ENCODE measurements at places on chromosomes 6 and 20.
A peak's percentile ranks its signal among the peaks of the same experiment; 100 is the strongest.

DNA sequence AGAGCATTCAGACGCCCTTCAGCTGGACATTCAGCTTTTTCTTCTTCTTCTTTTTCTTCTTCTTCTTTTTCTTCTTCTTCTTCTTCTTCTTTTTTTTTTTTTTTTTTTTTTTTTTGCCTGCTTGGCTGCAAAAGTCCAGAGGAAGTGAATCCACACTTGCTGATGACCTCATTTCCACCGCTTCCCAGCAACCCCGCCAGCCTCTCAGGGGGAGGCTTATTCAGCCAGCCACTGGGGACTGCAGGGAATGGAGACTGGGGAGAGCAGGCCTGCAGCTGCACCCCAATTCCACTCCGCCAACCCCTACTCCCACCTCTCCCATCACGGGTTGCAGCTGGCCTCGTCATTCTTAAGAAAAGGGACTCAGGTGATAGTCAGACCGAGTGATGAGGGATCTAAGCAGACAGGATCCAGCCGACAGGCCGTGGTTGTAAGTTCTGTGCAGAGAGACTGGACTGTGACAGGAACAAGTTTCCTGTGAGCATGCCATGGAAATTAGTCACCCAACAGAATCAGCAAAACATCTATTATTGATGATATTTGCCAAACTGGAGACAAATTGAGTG lies 59.0 kb upstream of the QKI start:
- DNase-seq, result peak; percentile 91

DNA sequence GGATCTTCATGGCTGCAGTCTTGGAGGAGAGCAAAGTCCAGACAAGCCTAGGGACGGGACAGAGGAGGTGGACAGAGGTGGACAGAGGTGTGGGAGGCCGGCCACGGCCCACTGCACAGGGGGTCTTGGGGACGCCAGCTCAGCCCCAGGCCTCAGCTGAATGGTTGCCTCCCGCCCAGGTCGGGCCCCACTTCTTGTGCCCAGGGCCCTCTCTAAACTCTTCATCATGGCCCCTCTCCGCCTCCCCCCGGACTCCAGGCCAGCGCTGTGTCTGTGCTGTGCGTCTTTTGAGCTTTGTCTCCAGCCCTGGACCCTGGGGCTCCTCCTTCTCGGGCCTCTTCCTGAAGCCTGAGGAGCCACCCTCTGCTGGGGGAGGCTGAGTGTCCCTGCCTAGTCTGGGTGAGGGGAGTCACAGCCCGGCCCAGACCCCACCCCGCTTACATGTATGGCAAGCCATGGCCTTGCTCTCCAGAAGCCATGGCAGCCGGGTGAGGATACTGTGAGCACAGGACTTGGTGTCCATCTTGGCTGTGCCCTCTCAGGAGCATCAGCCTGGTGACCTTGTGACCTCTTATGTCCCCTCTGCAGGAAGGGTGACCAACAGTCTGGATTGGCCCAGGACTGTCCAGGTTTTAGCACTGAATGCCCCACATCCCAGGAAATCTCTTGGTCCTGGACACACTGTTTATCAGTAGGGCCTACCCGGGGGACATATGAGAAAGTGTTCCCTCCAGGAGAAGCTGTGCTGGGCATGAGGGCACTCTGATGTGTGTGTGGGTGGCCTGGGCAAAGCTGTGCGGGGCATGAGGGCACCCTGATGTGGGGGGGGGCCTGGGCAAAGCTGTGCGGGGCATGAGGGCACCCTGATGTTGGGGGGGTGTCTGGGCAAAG lies 9.4 kb upstream of the NPBWR2 start:
- no peak for DNase-seq

DNA sequence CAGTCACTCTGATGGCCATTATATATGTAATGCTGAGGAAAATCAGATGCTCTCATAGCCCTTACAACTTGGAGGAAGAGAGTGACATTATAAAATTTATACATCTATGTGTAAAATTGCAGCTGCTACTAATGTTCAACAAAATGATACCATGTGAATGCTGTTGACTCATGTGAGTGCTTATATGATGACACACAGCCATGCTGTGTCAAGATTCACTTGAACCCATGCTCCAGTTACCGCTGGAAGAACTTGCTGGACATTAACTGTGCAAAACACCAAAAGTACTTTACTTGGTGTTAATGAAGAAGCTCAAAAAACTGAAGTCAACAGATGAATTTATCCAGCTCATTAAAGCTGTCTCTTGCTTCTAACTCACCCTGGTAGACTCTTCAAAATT lies 318.9 kb upstream of the PLCB4 start:
- no peak for DNase-seq

- DNase-seq, result no peak
Observed at GRCh38 chr20:10898552-10898951, 224.8 kb upstream of the JAG1 start.

DNA sequence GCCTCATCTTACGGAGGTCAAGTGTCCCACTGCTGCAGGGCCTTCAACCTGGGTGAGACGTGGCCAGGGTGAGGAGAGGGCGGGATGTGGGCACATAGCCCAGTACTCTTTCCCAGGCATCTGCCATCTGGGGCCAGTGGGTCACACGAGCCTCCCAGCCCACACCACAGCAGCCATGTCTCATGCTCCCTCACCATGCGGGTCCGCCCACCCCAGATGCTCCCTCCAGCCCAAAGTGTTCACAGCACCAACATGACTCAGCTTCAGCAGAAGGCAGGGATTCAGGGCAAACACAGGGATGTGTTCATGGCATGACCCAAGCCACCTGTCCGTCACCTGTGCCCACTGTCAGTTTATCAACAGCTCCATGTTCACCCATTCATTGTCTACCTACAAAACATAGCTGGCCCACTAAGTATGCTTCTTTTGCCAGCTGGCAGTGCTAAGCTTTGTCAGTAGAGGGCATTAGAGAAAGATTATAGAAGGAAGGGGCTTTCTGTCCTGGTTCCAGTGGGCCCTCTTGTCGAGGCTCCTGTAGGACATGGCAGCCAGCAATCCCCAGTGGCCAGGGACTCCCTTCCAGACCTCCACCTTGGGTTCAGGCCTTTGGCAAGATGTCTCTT lies 109.2 kb downstream of the FOXF2 start:
- peak; percentile 14 for DNase-seq

DNA sequence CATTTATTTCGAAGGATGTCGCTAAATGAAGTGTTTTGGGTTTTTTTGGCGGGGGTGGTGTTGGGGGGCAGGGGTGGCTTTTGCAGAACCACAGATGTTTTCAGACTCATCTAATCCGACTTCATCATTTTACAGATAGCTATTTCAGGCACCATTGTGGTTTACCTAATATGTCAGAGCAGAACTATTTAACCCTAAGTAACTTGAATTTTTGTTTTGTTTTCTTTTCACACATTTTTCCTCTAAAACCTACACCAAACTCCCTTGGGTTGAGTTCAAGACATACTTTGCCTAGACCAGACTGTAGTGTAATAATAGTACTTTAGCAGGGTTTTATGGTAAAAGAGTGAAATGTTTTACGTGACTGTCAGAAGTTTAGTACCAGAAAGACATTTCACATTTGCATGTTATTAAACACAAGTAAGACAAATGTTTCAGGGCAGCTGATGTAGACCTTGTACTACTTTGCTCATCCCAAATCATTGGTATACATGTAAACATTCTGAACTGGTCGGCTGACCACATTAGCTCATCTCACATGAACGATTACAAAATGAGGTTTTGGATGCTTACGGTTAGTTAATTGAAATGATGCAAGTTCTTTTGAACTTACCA lies 37.7 kb downstream of the MAP3K4 start:
- DNase-seq, result no peak

GRCh38 chr6:139701003-139701402 lies 326.6 kb upstream of the CITED2 start:
- no peak for DNase-seq

GRCh38 chr6:109235481-109236038 lies 140.3 kb downstream of the CEP57L1 start:
- DNase-seq, result no peak

GRCh38 chr6:35370785-35371493 lies 28.6 kb downstream of the PPARD start:
- no peak for DNase-seq

Measured in lung microvascular endothelial cell (primary cell).